ENCODE measurements at places on chromosomes 2 and 18.

DNA sequence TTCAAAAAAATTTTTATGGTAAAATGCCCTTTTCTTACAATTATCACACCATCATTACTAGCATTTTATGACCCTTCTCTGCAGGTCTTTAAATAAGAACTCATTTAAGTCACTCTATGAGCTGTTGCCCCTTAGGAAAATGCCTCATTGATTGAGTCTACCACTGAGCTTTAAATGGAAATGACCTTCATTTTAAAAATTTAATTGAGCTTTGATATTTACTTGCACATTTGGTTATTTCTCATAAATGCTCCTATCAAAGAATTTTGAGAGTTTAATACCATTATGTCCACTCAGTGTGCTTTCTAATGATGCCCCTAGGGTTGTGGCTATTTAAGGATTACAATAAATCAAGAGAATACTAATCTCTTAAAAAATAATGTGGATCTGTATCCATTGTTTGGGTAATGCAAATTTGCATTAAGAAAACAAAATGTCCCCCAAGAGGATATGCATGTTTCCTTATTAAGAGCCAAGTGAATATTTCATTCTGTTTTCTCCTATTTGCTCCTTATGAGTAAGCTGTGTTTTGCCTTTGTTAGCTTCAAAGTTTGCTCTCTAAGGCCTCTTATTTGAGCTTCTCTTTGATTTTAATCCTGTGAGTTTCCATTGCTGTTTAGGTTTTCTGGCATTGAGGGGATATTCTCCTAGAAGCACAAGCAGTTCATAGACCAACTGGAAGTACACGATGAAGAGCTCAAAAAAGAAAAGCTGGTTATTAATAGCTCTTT, 69.8 kb downstream of the CERS6 start:
- no peak for DNase-seq

- DNase-seq = peak; percentile 26
Observed at GRCh38 chr2:96342085-96342484, 6.5 kb downstream of the NCAPH start.

GRCh38 chr2:192145496-192145895, 49.2 kb downstream of the TMEFF2 start:
- DNase-seq = no peak

DNA sequence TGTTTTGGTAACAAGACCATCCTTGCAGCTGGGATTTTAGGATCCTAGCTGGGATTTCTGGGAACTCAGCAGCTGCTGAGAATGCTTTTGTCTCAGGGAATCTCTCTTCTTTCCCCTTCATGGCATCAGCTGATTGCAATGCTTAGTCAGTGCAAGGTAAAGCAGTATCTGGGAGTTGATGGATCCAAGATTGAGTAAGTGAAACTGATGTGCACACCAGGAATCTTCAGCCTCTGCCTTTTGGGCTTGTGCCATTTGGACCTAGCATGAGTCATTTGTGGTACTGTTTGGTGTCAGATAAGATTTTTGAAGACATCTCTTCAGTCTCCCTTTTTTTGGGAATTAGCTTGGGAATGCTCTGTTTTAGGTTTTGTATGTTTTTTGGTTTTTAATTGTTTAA, 363.3 kb upstream of the TFPI start:
- no peak for DNase-seq

DNA sequence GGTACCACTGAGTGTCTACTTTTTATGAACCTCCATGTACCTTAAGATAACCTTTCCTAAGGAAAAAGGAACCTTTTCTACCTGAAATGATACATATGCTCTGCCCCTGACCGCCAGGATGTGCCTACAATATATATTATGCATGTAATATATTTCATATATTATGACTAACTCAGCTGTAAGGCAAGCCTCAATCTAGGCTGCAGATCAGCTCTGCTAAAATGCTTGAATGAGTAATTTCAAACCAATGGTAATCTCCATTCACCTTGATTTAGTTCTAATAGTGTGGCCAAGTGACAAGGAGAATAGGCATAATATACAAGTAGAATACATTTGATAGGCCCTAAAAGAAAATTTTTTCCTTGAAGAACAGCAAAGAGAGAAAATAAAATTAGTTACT, 101.8 kb downstream of the DPP4 start:
- DNase-seq = no peak

DNA sequence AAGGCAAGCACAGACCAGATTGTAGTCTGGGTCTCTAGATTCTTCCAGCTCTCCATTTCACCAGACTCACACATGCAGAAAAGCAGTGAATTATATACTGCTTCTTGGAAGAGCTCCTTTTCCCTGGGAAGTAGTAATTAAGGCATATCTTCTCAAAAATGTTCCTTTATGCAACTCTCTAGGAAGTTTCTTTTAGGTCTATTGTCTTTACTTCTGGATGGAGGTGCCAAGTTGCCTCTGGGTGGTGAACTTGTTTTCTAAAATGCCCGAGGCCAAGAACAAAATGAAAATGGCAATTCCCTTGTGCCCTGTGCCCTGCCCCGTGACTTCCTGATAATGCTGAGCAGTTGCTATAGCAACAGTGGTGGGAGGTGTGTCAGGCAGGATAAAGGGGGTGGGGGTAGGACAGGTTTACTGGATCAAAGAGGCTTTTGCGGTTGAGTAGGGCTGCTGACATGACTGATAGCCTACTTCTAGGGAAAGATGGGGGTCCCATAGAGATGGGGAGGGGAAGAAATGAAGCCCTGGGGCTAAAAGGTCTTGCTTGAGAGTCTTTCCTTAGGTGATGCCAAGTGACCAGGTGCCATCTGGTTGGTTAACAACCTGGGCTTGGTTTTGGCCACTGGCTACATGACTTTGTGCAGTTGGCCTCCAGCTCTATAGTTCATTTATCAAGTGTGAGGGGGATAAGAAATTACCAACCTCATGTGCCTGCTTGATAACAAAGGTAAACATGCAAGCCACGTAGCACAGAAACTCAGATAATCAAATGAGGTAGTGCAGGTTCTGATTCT, 11.8 kb downstream of the IGFBP2 start:
- DNase-seq = no peak

DNA sequence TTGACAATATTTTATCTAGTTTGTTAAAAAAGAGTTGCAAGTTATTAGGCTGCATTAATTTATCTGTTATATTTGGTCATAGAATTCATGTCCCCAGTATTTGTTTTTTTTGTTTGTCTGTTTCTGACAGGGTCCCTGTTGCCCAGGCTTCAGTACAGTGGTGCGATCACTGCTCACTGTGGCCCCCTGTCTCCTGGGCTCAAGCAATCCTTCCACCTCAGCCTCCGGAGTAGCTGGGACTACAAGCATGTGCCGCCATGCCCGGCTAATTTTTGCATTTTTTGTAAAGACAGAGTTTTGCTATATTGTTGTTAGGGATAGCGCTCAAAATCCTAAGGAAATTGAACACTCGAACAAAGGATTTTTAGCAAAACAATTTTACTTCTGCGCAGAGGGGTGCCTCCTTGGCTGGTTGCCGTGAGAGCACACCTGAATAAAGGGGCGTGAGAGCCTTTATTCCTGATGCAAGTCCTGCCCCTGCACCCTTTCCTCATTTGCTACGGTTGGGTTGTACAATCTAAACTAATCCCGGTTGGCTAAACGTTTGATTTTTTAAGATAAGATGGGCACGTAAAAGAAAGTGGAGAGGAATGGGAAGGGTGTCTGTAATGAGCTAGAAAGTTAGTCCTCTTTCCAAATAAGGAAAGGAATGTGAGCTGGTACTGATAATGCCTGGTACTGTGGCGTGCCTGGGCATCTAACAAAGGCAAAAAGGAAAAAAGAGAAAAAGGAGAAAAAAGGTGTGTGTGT, 65.5 kb downstream of the COMMD1 start:
- no peak for DNase-seq

DNA sequence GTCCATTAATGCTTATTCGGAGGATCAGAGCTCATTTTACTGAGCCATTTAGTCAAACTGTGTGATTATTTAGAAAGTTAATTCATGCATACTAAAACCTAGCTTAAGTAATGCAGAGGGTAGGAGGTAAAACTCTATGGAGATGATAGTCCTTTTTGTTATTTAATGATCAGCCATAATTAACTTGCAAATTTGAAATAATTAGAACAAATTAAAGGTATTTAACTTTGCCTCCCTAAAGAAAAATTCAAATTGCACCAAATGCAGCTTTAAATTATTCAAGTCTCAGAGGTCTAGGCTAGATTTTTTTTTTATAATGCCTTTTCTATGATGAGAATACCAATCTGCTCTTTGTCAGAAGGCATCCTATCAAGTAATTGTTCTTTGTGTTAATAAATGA, 310.9 kb downstream of the KIAA1328 start:
- DNase-seq = no peak

GRCh38 chr2:144489315-144489916, 30.5 kb downstream of the ZEB2 start:
- no peak for DNase-seq
